ENCODE measurements at places on chromosomes 13 and 19. TPM values are rescaled to one million over a fixed set of nuclear protein-coding genes. Genes with fewer than 3 reads are reported as not detected.

The ZNF544 gene
- 39.4 TPM for total RNA-seq

The MTUS2 gene
- not detected for total RNA-seq

DNA sequence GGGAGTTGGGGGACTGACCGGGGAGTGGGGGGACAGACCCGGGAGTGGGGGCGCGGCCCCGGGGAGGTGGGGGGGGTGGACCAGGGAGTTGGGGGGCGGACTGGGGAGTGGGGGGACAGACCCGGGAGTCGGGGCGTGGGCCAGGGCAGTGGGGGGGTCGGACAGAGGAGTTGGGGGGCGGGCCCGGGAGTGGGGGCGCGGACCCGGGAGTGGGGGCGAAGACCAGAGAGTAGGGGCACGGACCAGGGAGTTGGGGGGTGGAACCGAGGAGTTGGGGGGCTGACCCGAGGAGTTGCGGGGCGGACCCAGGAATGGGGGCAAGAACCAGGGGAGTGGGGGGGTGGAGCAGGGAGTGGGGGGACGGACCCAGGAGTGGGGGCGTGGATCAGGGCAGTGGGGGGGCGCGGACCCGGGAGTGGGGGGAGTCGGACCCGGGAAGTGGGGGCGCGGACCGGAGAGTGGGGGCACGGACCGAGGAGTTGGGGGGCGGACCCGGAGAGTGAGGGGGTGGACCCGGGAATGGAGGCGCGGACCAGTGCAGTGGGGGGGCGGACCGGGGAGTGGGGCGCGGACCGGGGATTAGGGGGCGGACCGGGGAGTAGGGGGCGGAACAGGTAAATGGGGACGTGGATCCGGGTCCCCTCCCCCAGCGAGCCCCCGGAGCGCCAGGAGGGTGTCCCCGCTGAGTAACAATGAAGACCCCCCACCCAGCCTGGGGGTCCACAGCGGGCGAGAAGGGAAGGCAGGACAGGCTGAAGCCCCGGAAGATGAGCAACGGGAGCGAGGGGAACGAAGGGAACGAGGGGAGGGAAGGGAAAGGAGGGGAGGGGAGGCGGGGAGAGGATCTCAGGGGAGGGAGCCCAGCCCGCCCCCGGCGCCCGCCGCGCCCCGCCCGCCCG, 589 bp downstream of the R3HDM4 start:
- peaks cover 15% of the 10 kb centered on the region for H3K36me3 ChIP-seq
- H3K4me3 ChIP-seq = peak overlapping the region; percentile 71
- peak; percentile 45 for DNase-seq
- H3K27ac ChIP-seq = peak overlapping the region; percentile 85

GRCh38 chr13:49367640-49368422, 76.0 kb downstream of the CAB39L start:
- H3K27me3 ChIP-seq = no peaks in the 10 kb centered on the region
- H3K4me3 ChIP-seq = no peak overlapping the region
- no peaks in the 10 kb centered on the region for H3K36me3 ChIP-seq
- no peaks in the 10 kb centered on the region for H3K4me1 ChIP-seq
- no peak overlapping the region for H3K27ac ChIP-seq

- H3K27me3 ChIP-seq = no peaks in the 10 kb centered on the region
- H3K27ac ChIP-seq = no peak overlapping the region
- H3K36me3 ChIP-seq = no peaks in the 10 kb centered on the region
Observed at GRCh38 chr13:112234131-112234875, 141.9 kb upstream of the SPACA7 start.

DNA sequence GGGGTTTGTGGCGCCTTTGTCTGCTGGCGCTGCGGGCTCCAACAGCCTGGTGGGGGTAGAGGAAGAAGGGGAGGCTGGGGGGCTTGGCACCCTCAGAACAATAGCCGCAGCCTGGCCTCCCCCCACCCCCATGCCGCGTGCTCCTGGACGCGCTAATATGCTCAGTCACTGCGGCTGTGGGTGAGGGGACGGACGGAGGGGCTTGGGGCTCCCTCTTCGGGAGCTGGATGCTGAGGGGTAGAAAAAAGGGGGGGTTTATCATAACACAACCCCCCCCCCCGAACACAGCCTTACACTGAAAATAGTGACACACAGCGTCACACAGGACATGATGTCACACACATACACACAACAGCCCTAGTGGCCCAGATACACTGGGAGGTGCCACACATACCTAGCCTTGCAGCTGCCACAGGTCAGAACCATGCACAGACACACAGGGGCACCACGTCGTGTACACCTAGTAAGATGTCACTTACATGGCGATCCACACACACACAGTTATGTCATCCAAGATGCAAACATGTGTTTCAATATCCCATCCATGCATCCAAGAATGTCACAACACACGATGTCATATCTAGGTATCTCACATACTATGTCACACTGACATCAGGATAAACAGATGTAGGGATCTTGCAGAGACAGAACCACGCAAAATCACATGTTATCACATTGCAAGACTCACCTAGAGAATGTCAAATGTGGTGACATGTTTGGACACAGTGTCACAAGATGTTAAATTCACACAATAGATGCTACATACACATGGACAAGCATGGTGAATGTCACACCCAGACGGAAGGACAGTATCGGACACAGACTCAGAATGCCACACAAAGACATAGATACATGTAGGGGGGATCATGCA, 806 bp downstream of the MAST1 start:
- peaks cover 14% of the 10 kb centered on the region for H3K27me3 ChIP-seq
- no peaks in the 10 kb centered on the region for H3K36me3 ChIP-seq
- no peak for DNase-seq
- no peak overlapping the region for H3K27ac ChIP-seq
- peak overlapping the region; percentile 66 for H3K4me3 ChIP-seq

DNA sequence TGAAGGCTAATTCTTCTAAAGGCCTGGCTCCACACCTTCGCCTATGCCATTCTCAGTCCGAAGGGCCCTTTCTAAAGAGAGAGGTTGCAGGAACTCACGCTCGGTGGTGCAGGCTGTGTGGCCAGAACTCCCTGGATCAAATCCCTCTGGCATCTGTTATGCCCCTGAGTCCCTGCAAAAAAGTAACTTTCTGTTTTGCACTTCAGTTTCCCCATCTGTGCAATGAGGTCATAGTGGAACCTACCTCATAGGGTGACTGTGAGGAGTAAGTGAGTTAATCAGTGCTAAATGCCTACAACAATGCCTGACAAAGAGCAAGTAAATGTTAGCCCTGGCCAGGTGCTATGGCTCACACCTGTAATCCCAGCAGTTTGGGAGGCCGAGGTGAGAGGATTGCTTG, 7.3 kb downstream of the IGSF23 start:
- no peaks in the 10 kb centered on the region for H3K27me3 ChIP-seq
- peaks cover 3% of the 10 kb centered on the region for H3K4me1 ChIP-seq
- no peak for DNase-seq
- no peaks in the 10 kb centered on the region for H3K36me3 ChIP-seq

- peaks cover 19% of the 10 kb centered on the region for H3K27me3 ChIP-seq
- no peaks in the 10 kb centered on the region for H3K36me3 ChIP-seq
- H3K4me3 ChIP-seq = no peak overlapping the region
- DNase-seq = no peak
- no peaks in the 10 kb centered on the region for H3K4me1 ChIP-seq
Observed at GRCh38 chr13:46855166-46855565, 41.7 kb downstream of the HTR2A start.

All from MCF 10A (cell line).